ENCODE measurements at places on chromosomes 11 and 22.

- DNase-seq = no peak
These were observed 491.9 kb downstream of the MN1 start for GRCh38 chr22:27309697-27310096.

GRCh38 chr11:27497284-27497866 lies 9.2 kb downstream of the LIN7C start:
- no peak for DNase-seq

- DNase-seq = no peak
These were observed 49.9 kb upstream of the TRIM77 start for GRCh38 chr11:89660234-89660633.

DNA sequence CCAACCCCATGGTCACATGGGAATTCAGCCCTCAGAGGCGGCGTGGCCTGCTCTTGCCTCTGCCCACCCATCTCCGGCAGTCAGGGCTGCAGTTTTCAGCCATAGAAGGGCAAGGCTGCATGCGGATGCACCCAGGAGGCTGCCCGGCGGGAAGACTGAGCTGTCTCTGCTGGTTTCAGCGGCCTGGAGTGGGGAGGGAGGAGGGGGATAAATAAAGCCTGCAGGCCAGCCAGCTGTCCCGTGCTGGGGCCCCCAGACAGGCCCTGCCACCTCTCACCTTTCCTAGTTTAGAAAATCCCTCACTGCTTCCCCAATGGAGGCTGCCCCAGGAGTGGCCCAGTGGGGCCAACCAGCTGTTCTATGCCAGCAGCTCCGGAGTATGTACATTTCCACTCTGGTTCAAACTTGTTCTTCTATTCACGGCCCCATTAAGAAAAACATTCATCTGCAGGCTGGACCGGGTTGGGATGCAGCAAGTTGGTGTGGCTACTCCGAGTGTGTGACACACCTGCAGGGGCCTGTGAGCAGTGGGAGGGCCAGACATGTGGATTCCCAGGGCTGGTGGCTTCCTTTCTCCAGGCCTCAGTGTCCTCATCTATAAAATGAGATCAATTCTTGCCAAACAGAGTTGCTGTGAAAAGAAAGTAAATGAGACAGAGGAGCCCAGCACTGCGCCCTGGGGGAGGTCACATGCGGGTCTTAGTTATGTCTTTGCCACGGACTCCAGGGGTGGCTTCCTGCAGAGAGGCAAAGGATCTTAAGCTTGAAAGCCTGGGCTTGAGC lies 5.0 kb downstream of the MICALL1 start:
- DNase-seq = no peak

Data from activated naive CD4-positive, alpha-beta T cell treated with anti-CD3 and anti-CD28 coated beads for 36 hours (primary cell).